Activated CD4-positive, alpha-beta memory T cell treated with anti-CD3 and anti-CD28 coated beads for 36 hours (primary cell): ENCODE measurements at places on chromosomes 12 and 14. TPM values are rescaled to one million over a fixed set of nuclear protein-coding genes. Genes with fewer than 3 reads are reported as not detected.

SIX6 gene
- not detected for total RNA-seq

GARIN6 gene
- not detected for total RNA-seq

PA2G4 gene
- total RNA-seq, result 410 TPM

DEGS2 gene
- 1.3 TPM for total RNA-seq

ZCRB1 gene
- total RNA-seq, result 80.1 TPM

ETNK1 gene
- total RNA-seq, result 61.0 TPM

GPR135 gene
- total RNA-seq, result 0.74 TPM

GPRC5D gene
- total RNA-seq, result 0.46 TPM

OR6S1 gene
- total RNA-seq, result not detected

CDH24 gene
- total RNA-seq, result 1.1 TPM

- H3K4me3 ChIP-seq, result no peak overlapping the region
- no peak overlapping the region for H3K27ac ChIP-seq
- no peaks in the 10 kb centered on the region for H3K4me1 ChIP-seq
Observed at GRCh38 chr12:39986674-39987073, 119.2 kb downstream of the SLC2A13 start.

- H3K36me3 ChIP-seq, result no peaks in the 10 kb centered on the region
- H3K4me1 ChIP-seq, result peaks cover 7% of the 10 kb centered on the region
- DNase-seq, result no peak
- no peaks in the 10 kb centered on the region for H3K27me3 ChIP-seq
- H3K4me3 ChIP-seq, result no peak overlapping the region
Observed at GRCh38 chr14:102688290-102688689, 89.0 kb upstream of the TRAF3 start.

- H3K27me3 ChIP-seq, result no peaks in the 10 kb centered on the region
- no peak for DNase-seq
- no peaks in the 10 kb centered on the region for H3K4me1 ChIP-seq
- no peak overlapping the region for H3K27ac ChIP-seq
- no peaks in the 10 kb centered on the region for H3K36me3 ChIP-seq
Observed at GRCh38 chr14:79510659-79511058, 700.6 kb downstream of the DIO2 start.

DNA sequence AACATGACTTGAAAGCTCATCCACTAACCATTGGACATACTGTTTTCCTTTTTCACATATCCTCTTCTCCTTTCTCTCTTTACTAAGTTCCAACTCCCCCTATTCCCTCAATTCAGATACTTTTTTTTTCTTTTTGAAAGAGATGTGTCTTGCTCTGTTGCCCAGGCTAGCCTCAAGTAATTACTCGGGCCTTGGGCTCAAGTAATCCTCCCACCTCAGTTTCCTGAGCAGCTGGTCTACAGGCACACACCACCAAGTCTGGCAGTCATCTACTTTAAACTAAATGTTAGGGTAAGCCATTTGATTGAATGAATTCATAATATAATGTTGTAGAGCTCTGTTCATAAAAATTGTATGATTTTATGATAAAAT, 15.5 kb downstream of the LEMD3 start:
- H3K4me1 ChIP-seq, result peaks cover 50% of the 10 kb centered on the region
- H3K27me3 ChIP-seq, result no peaks in the 10 kb centered on the region
- H3K4me3 ChIP-seq, result no peak overlapping the region

GRCh38 chr14:50067723-50068495, 48.5 kb downstream of the VCPKMT start:
- peaks cover 75% of the 10 kb centered on the region for H3K4me1 ChIP-seq
- no peak overlapping the region for H3K4me3 ChIP-seq
- peaks cover 4% of the 10 kb centered on the region for H3K36me3 ChIP-seq
- peak; percentile 56 for DNase-seq
- no peaks in the 10 kb centered on the region for H3K27me3 ChIP-seq

DNA sequence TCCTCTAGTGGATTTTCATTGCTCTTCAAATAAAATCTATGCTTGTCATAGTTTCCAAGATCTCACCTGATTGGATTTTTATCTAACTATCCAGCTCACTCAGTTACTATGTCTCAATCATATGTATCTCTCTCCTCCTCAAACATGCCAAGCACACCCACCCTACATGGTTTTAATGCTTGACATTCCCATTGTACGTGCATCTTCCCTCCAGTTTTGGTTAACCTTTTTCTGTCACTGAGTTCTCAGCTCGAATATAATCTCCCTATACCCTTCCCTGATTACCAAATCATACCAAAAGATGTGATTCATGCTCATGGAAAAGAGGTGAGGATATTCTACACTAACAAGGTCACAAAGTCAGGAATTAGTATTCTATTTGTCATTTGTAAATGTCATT, 12.0 kb upstream of the PTPRQ start:
- H3K36me3 ChIP-seq, result no peaks in the 10 kb centered on the region
- no peaks in the 10 kb centered on the region for H3K27me3 ChIP-seq
- no peaks in the 10 kb centered on the region for H3K4me1 ChIP-seq
- H3K27ac ChIP-seq, result no peak overlapping the region

DNA sequence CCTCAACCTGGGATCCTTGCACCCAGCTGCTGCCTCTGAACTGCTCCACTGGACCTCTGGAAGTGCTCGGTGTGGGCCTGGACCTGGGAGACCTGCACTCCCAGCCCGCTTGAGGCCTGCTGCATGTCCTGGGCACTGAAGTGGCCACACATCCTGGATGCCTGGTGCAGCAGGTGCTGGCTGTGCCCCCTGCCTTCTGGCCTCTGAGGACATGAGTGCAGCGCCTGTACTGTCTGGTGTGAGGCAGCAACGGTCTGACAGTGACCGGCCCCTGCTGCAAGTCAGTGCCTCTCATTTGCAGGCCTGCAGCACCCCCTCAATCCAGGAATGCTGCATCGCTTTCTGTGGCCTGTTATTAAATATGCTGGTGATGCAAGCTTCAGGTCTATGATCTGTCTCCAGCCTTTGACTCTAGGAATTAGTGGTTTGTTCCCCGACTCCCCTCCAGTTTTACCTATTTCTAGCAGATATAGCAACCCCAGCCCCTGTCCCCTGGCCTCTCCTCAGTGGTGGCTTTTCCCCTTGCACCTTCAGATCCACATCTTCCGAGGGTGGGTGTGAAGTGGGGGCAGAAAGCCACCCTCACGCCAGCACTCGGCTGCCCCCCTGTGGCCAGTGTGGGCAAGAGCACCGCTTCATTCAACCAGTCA, 3.6 kb downstream of the SMIM41 start:
- peak; percentile 74 for DNase-seq
- H3K4me3 ChIP-seq, result no peak overlapping the region
- H3K27ac ChIP-seq, result no peak overlapping the region

DNA sequence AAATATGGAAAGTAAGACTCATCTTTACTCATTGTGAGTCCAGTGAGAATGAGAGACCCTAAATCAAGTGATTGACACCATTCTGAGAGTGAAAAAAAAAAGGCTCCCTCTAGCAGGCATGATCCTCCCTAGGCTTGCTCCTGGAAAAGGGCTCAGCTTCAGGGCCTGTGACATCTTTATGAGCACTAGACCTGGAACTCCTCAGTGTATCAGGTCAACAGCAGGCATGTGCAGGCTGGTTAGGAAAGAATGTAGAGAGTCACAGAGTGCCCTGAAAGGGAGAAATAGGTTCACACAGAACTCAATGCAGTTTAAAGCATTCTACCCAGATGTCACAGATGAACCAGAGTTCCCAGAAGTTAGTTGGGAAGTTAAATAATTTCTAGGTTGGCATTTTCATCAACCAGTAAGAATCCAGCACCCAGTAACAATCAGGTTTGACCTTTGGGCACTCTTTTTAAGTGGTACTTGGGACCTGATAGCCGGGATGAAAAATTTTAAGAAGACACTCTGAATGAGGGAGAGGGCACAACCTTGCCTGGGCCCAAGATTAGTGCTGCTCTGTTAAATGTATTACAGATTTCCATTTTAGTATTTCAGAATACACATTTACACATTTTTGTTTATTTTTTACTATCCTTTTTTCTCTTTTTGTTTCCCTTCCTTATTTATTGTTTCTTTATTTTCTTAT, 828.8 kb downstream of the C12orf50 start:
- no peaks in the 10 kb centered on the region for H3K36me3 ChIP-seq
- no peaks in the 10 kb centered on the region for H3K27me3 ChIP-seq
- no peak for DNase-seq

- peaks cover 57% of the 10 kb centered on the region for H3K4me1 ChIP-seq
- H3K36me3 ChIP-seq, result peaks cover 7% of the 10 kb centered on the region
- H3K4me3 ChIP-seq, result peak overlapping the region; percentile 18
- peak overlapping the region; percentile 98 for H3K27ac ChIP-seq
Observed at GRCh38 chr12:89040146-89040964, 311.9 kb downstream of the DUSP6 start.

DNA sequence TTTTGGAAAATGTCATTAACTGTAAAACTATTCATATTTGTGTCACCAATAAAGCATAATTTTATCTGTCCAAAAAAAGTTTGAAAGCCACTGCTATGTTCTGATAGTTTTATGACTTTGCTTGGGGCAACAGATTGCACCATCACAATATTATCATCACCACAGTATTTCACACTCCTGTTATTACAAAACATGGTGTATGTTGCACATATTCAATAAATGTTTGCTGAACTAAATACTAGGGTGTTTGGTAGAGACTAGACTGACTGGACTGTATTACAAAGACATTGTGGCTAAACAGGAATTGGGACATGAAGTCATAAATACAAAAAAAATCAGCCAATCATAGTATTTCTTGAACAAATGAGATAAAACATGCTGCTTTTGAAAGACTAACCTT, 55.1 kb downstream of the PAWR start:
- H3K4me1 ChIP-seq, result no peaks in the 10 kb centered on the region
- DNase-seq, result no peak
- H3K27ac ChIP-seq, result no peak overlapping the region
- H3K36me3 ChIP-seq, result no peaks in the 10 kb centered on the region

- H3K36me3 ChIP-seq, result no peaks in the 10 kb centered on the region
- H3K4me3 ChIP-seq, result no peak overlapping the region
- no peak for DNase-seq
- no peaks in the 10 kb centered on the region for H3K27me3 ChIP-seq
- H3K4me1 ChIP-seq, result no peaks in the 10 kb centered on the region
Observed at GRCh38 chr12:38543151-38543550, 226.6 kb downstream of the ALG10B start.

DNA sequence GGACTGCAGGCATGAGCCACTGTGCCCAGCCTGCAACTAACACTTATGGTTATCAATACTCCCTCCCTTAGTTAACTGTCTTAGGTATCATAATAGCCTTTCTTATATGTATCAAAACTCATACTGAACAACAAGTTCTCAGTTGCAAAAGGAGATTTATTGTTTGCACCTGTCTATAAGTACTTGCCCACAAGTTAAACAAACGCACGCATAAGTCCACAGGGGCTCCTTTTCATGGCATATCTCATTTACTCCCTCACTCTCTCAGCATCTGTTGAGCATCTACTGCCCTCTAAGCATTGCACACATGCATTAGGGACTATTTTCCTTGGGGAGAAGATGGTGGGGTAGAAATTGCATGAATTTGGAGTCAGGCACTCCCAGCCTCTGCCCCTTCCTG, 46.7 kb upstream of the CORO1C start:
- H3K27me3 ChIP-seq, result no peaks in the 10 kb centered on the region
- H3K27ac ChIP-seq, result no peak overlapping the region
- no peak overlapping the region for H3K4me3 ChIP-seq

- no peak overlapping the region for H3K27ac ChIP-seq
- H3K4me1 ChIP-seq, result no peaks in the 10 kb centered on the region
- H3K36me3 ChIP-seq, result no peaks in the 10 kb centered on the region
- no peak for DNase-seq
- H3K27me3 ChIP-seq, result peaks cover 5% of the 10 kb centered on the region
Observed at GRCh38 chr12:72053604-72054003, 115.0 kb downstream of the TPH2 start.

- no peaks in the 10 kb centered on the region for H3K36me3 ChIP-seq
- H3K27ac ChIP-seq, result no peak overlapping the region
- no peaks in the 10 kb centered on the region for H3K27me3 ChIP-seq
- H3K4me3 ChIP-seq, result no peak overlapping the region
Observed at GRCh38 chr12:50960130-50960529, 7.8 kb downstream of the HIGD1C start.
